Heart right ventricle (tissue), 16 donors: ENCODE measurements at places on chromosomes 1 and 21. TPM values are rescaled to one million over a fixed set of nuclear protein-coding genes. Genes with fewer than 3 reads are reported as not detected.

The ATP5PF gene
- total RNA-seq = 917 TPM

The FAM151A gene
- 0.94 TPM for total RNA-seq

GRCh38 chr1:38964140-38964548, 22.5 kb upstream of the RHBDL2 start:
- H3K27ac ChIP-seq = no peak overlapping the region
- no peaks in the 10 kb centered on the region for H3K27me3 ChIP-seq
- no peak for DNase-seq
- H3K36me3 ChIP-seq = no peaks in the 10 kb centered on the region
- H3K4me1 ChIP-seq = no peaks in the 10 kb centered on the region

GRCh38 chr1:94917251-94917650, 9.7 kb downstream of the CNN3 start:
- peaks cover 88% of the 10 kb centered on the region for H3K4me1 ChIP-seq
- no peaks in the 10 kb centered on the region for H3K27me3 ChIP-seq
- no peak overlapping the region for H3K4me3 ChIP-seq
- H3K27ac ChIP-seq = no peak overlapping the region
- no peaks in the 10 kb centered on the region for H3K36me3 ChIP-seq
- no peak for DNase-seq

GRCh38 chr1:230308039-230308438, 118.1 kb downstream of the PGBD5 start:
- peaks cover 8% of the 10 kb centered on the region for H3K4me1 ChIP-seq
- DNase-seq = peak; percentile 74
- H3K27ac ChIP-seq = no peak overlapping the region
- H3K4me3 ChIP-seq = no peak overlapping the region
- peaks cover 12% of the 10 kb centered on the region for H3K27me3 ChIP-seq

The PLPPR4 gene
- 0.34 TPM for total RNA-seq

GRCh38 chr21:26835027-26835713, 10.0 kb downstream of the ADAMTS1 start:
- no peak for DNase-seq
- no peak overlapping the region for H3K27ac ChIP-seq
- H3K36me3 ChIP-seq = peaks cover 42% of the 10 kb centered on the region
- no peak overlapping the region for H3K4me3 ChIP-seq
- peaks cover 39% of the 10 kb centered on the region for H3K4me1 ChIP-seq

- no peak overlapping the region for H3K27ac ChIP-seq
- no peaks in the 10 kb centered on the region for H3K4me1 ChIP-seq
- no peaks in the 10 kb centered on the region for H3K27me3 ChIP-seq
- DNase-seq = no peak
- H3K36me3 ChIP-seq = no peaks in the 10 kb centered on the region
Measured at GRCh38 chr1:57384284-57384683, 39.6 kb downstream of the DAB1 start.

DNA sequence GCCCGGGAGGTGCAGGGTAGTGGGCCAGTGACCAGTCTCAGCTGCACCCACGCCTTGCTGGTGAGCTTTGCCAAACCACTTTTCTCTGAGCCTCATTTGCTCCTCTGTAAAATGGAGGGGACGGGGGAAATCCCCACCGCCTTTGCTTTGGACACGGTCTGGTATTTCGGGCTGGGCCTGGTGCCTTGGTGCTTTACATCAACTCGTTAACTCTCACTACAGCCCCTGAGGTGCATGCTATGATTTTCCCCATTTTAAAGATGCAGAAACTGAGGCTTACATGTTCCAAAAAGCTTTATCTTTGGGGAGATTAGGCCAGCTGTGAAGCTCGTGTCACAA, 116.1 kb upstream of the RUNX3 start:
- H3K36me3 ChIP-seq = no peaks in the 10 kb centered on the region
- no peak overlapping the region for H3K27ac ChIP-seq
- no peak for DNase-seq
- no peak overlapping the region for H3K4me3 ChIP-seq
- peaks cover 7% of the 10 kb centered on the region for H3K27me3 ChIP-seq

- no peak for DNase-seq
- peaks cover 10% of the 10 kb centered on the region for H3K4me1 ChIP-seq
- no peak overlapping the region for H3K4me3 ChIP-seq
- no peaks in the 10 kb centered on the region for H3K36me3 ChIP-seq
Measured at GRCh38 chr1:237050185-237050584, 8.2 kb downstream of the RYR2 start.

GRCh38 chr1:168980656-168981055, 125.8 kb upstream of the ATP1B1 start:
- no peaks in the 10 kb centered on the region for H3K4me1 ChIP-seq
- no peaks in the 10 kb centered on the region for H3K36me3 ChIP-seq
- DNase-seq = no peak
- no peak overlapping the region for H3K4me3 ChIP-seq
- H3K27me3 ChIP-seq = no peaks in the 10 kb centered on the region

- H3K27me3 ChIP-seq = peaks cover 1% of the 10 kb centered on the region
- H3K4me1 ChIP-seq = no peaks in the 10 kb centered on the region
- no peak overlapping the region for H3K27ac ChIP-seq
- H3K36me3 ChIP-seq = no peaks in the 10 kb centered on the region
Measured at GRCh38 chr21:44653123-44653522, 1.3 kb downstream of the KRTAP12-4 start.

The CENPS gene
- total RNA-seq = 9.6 TPM

The C1orf87 gene
- total RNA-seq = not detected

- H3K4me1 ChIP-seq = peaks cover 60% of the 10 kb centered on the region
- H3K4me3 ChIP-seq = peak overlapping the region; percentile 71
- no peaks in the 10 kb centered on the region for H3K36me3 ChIP-seq
- H3K27ac ChIP-seq = peak overlapping the region; percentile 96
- no peak for DNase-seq
- H3K27me3 ChIP-seq = no peaks in the 10 kb centered on the region
Measured at GRCh38 chr1:181104790-181105133, 16.3 kb downstream of the IER5 start.

DNA sequence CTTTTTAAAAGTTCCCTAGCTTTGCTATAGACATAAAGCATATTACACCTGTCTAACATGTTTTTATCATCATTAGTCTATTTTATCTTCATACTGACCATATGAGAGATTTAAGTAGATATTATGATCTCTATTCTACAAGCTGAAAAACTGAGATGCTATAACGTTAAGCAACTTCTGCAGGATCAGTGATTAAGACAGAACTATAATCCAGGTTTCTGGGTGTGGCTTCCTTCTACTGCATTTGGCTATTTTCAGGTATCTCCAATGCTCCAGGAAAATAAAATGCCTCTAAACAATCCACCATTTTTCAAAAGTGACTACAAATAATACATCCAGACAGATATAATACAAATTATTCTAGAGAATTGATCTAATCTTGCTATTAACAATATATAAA, 53.4 kb downstream of the RGS2 start:
- no peaks in the 10 kb centered on the region for H3K36me3 ChIP-seq
- no peak overlapping the region for H3K4me3 ChIP-seq
- DNase-seq = no peak
- no peak overlapping the region for H3K27ac ChIP-seq

DNA sequence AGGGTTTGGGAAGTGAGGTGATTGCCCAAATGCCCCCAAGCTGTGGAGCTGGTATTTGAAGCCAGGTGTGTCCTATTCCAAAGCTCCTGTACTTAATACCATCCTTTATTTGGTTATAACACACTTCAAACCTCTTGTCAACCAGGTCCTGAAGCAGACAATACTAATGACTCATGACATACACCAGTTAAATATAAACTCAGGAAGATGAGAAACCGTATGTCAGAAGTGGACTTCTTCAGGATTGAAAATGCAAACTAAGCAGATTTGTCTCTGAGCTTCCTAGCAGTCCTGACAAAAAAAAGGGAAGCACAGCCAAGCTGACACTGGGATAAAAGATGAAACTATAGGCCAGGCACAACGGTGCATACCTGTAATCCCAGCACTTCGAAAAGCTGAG, 70.6 kb downstream of the ALPL start:
- H3K36me3 ChIP-seq = no peaks in the 10 kb centered on the region
- DNase-seq = no peak
- H3K4me3 ChIP-seq = no peak overlapping the region
- no peaks in the 10 kb centered on the region for H3K27me3 ChIP-seq
- peaks cover 19% of the 10 kb centered on the region for H3K4me1 ChIP-seq

The SPATA21 gene
- not detected for total RNA-seq

The CD1B gene
- total RNA-seq = 0.76 TPM

The ARTN gene
- 1.5 TPM for total RNA-seq

DNA sequence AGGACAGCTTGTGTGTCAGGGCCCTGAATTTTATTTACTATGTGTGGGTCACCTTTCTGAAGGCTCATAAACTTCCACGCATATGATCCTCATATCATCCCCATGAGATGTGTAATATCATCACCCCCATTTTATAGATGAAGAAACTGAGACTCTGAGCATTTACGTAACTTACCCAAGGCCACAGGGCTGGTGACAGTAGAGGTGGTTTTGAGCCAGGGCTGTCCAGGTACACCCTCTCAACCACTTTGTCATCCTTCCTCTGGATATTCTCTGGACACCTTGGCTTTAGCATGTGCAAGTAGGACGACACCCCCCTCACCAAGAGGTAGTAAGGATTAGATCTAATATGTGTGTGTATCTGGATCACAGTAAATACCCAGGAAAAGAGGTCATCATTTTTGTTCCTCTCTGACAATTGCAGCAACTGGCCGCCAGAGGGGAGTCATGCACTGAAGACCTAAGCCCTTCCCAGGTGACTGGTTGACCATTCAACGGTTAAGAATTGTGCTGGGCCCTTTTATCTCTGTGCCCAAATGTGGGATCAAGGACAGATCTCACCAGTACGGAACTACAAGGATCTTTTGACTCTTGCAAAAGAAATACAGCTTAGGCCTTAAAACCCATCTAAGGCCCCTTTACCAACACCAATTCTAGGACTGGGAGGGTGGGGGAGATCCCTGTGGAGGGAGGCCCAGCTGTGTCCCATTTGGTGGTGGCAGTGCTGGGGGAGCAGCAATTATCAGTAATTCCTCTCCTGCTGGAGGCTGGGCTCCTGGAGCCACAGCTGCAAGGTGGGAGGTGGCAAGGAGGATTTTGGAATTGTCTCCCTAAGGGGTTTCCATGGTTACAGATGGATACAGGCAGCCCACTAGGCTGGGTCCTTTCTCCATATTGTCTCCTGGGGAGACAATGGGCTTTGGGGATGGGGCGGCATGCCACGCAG, 13.7 kb upstream of the E2F2 start:
- H3K4me1 ChIP-seq = peaks cover 43% of the 10 kb centered on the region
- H3K27me3 ChIP-seq = no peaks in the 10 kb centered on the region
- peak; percentile 73 for DNase-seq
- H3K36me3 ChIP-seq = no peaks in the 10 kb centered on the region
- H3K27ac ChIP-seq = no peak overlapping the region

- DNase-seq = no peak
- no peak overlapping the region for H3K27ac ChIP-seq
- no peak overlapping the region for H3K4me3 ChIP-seq
- no peaks in the 10 kb centered on the region for H3K4me1 ChIP-seq
- H3K27me3 ChIP-seq = no peaks in the 10 kb centered on the region
- H3K36me3 ChIP-seq = no peaks in the 10 kb centered on the region
Measured at GRCh38 chr1:99193431-99193830, 70.9 kb upstream of the PLPPR4 start.

The NCMAP gene
- total RNA-seq = 0.11 TPM

- no peak overlapping the region for H3K4me3 ChIP-seq
- no peak overlapping the region for H3K27ac ChIP-seq
- peaks cover 10% of the 10 kb centered on the region for H3K4me1 ChIP-seq
- DNase-seq = no peak
- no peaks in the 10 kb centered on the region for H3K27me3 ChIP-seq
Measured at GRCh38 chr1:51324251-51325010, 5.9 kb downstream of the TTC39A start.

GRCh38 chr21:37219761-37220432, 47.2 kb downstream of the VPS26C start:
- no peak overlapping the region for H3K4me3 ChIP-seq
- peaks cover 15% of the 10 kb centered on the region for H3K4me1 ChIP-seq
- DNase-seq = no peak
- no peaks in the 10 kb centered on the region for H3K27me3 ChIP-seq
- H3K27ac ChIP-seq = peak overlapping the region; percentile 87

- DNase-seq = no peak
- H3K27me3 ChIP-seq = no peaks in the 10 kb centered on the region
- H3K27ac ChIP-seq = no peak overlapping the region
- H3K4me1 ChIP-seq = peaks cover 50% of the 10 kb centered on the region
Measured at GRCh38 chr1:207754974-207755700, 3.3 kb downstream of the CD46 start.

DNA sequence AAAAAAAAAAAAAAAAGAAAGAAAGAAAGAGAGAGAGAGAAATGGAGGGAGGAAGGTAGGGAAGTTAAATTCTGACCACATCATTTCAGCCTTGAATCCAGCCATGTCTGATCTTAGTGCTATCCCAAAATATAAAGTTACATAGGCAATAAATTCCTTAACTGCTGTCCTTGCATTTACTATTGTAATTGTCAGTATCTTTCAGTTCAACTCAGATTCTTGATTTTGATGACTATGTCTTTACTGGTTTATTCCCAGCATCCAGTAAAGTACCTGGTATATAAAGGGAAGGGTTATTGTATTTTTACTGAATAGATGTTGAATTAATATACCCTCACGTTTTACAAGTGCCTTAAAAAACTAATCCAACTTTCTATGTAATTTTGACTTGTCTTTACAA, 8.9 kb upstream of the COP1 start:
- H3K36me3 ChIP-seq = no peaks in the 10 kb centered on the region
- no peaks in the 10 kb centered on the region for H3K4me1 ChIP-seq
- no peak overlapping the region for H3K4me3 ChIP-seq
- DNase-seq = no peak

GRCh38 chr1:165603810-165604209, 27.2 kb upstream of the MGST3 start:
- no peak for DNase-seq
- no peak overlapping the region for H3K27ac ChIP-seq
- no peaks in the 10 kb centered on the region for H3K4me1 ChIP-seq
- no peaks in the 10 kb centered on the region for H3K36me3 ChIP-seq

The PTPN22 gene
- total RNA-seq = 0.13 TPM

GRCh38 chr1:64090436-64090835, 113.0 kb upstream of the UBE2U start:
- H3K36me3 ChIP-seq = no peaks in the 10 kb centered on the region
- H3K4me3 ChIP-seq = no peak overlapping the region
- DNase-seq = no peak
- H3K27ac ChIP-seq = no peak overlapping the region

GRCh38 chr1:177142791-177143271, 21.7 kb downstream of the ASTN1 start:
- no peaks in the 10 kb centered on the region for H3K36me3 ChIP-seq
- H3K27me3 ChIP-seq = no peaks in the 10 kb centered on the region
- peaks cover 12% of the 10 kb centered on the region for H3K4me1 ChIP-seq
- H3K27ac ChIP-seq = no peak overlapping the region

GRCh38 chr21:35303085-35303484, 254.0 kb upstream of the RUNX1 start:
- no peak overlapping the region for H3K4me3 ChIP-seq
- no peak for DNase-seq
- H3K36me3 ChIP-seq = no peaks in the 10 kb centered on the region
- no peak overlapping the region for H3K27ac ChIP-seq

The LHX8 gene
- total RNA-seq = not detected

The ZBTB40 gene
- 14.8 TPM for total RNA-seq
